CD4-positive, alpha-beta T cell treated with Interleukin-1 beta for 1 hour (primary cell): ENCODE measurements at places on chromosomes 4 and X.
A peak's percentile ranks its signal among the peaks of the same experiment; 100 is the strongest.

DNA sequence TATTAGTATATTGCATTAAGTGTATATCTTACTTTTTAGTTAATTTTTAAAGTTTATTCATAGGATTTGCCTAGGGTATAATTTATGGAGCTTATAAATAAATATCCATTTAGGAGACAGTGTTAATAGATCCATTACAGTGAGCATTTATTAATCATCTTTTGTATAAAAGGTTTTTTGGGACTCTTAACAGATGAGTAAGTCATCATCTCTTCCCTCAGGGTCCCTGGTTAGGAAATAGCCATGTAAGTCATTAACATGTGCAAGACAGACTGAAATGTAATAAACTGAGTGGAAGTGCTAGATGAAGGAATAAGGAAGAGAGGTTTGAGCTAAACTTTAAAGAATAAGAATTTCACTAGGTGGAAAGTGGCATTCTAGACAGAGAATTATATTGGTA is 69.2 kb downstream of the PAQR3 start:
- no peak for DNase-seq

- no peak for DNase-seq
Observed at GRCh38 chr4:12884846-12885796, 599.0 kb downstream of the RAB28 start.

DNA sequence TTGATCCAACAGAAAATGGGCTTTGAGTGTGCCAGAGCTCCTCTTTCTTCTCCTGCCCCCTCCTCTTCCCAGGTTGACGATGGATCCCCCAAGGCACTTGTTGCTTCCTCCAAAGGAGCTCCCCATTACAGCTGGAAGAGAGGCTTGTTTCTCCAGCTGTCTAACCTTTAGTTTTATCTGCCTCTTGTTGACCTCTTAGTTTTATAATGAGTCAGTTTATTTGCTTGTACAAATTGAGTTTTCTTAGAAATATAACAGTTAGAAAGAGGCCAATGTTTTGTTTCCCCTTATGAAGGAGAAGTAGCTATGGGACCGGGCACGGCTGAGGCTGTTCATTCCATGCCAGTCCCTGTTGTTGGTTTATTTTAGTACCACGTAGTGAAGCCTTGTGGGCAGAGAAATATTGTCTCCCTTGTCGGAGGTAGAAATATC is 158.2 kb downstream of the SPRY1 start:
- DNase-seq: no peak

GRCh38 chr4:124537971-124538370 is 174.6 kb downstream of the ANKRD50 start:
- DNase-seq: no peak

- peak; percentile 84 for DNase-seq
Observed at GRCh38 chrX:39855748-39856129, 242.0 kb downstream of the BCOR start.

DNA sequence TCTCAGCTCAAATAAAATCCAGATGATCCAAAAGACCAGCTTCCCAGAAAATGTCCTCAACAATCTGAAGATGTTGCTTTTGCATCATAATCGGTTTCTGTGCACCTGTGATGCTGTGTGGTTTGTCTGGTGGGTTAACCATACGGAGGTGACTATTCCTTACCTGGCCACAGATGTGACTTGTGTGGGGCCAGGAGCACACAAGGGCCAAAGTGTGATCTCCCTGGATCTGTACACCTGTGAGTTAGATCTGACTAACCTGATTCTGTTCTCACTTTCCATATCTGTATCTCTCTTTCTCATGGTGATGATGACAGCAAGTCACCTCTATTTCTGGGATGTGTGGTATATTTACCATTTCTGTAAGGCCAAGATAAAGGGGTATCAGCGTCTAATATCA is 18.7 kb upstream of the TLR8 start:
- DNase-seq: no peak

GRCh38 chr4:96675416-96675815 is 835.5 kb downstream of the PDHA2 start:
- DNase-seq: no peak

DNA sequence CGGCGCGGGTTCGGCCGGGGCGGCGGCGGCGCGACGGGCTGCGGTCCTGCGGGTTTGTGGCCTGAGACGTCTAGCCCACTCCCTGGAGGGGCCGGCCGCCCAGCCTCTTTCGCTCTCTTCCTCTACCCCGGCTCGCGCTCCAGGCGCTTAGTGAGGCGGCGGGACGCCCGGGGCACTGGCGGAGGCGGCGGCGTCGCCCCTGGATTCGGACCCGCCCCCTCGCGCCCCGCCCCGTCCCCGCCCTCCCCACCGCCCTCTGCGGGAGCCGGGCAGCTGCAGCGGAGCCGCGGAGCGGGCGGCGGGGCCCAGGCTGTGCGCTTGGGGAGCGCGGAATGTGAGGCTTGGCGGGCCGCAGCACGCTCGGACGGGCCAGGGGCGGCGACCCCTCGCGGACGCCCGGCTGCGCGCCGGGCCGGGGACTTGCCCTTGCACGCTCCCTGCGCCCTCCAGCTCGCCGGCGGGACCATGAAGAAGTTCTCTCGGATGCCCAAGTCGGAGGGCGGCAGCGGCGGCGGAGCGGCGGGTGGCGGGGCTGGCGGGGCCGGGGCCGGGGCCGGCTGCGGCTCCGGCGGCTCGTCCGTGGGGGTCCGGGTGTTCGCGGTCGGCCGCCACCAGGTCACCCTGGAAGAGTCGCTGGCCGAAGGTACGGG is at the start of gene BMP2K:
TSS of gene BMP2K (plus strand) at position 272 of the 650 bp plus-strand sequence. CDS start at position 466, 194 bp downstream.
- DNase-seq: peak; percentile 83

DNA sequence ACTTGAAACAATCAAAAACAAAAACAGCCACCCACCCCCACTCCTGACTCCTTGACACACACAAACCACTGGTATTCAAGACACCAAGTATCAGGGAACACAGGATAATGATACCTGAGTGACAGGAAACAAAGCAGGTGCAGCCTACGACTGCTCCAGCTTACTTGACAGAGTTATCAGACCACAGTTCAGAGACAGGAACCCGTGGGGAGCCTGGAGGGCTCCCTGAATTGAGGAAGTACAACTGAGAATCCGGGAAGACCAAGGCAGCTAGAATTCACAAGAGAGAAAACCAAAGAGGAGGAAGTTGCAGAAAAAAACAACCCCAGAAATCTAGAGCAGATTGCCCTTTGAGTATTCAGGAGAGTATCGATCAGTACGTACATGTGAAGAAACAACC is 20.5 kb downstream of the COMMD8 start:
- no peak for DNase-seq

DNA sequence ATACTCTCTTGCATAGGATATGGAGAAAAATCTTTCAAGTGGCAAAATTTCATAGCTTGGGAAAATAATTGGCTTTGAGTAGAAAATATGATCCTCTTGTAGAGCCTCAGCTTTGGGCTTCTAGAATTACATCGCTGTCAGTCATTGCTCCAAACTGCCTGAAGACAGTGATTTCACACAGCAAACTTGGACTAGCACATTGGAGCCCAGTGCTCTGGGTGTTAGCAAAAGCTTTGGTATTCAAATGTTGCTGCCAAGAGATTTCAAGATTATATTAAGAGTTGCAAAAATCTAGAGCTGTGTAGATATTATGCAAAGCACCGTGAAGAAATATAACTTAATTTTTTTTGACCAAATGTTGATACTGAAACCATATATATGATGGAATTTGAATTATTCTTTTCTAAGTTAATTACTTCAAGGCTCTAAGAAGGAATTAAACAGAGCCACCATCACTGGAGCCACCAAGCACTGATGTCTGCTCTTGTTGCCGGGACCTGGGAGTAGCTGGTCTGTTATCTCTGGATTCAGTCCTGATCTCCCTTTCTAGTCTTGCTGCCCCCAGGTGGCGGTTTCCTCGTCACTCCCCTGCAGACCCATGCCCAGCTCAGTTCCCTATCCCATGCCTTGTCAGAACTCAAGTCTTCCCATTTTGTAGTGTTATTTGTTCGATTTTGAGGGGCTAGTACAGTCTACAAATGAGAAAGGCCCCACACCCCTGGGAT is 260.7 kb upstream of the SFRP2 start:
- no peak for DNase-seq

DNA sequence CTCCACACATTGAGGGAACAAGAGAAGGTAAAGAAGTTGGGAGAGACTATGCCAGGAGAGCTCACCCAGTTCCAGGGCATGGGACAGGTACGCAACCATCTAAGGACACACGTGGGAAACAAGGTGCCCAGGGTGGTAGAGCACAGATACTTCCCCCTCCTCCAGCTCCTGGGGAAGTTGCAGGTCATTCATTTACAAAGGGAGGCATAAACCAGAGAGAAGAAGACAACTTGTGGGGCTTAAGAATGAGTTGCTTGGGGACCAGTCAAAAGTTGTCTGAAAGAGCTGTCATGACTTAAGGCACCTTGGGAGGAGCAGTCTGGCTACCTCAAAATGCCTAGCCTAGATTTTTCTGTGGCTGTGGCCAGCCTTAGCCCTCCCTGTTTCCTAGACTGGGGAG is 186.2 kb downstream of the PTTG2 start:
- no peak for DNase-seq

- no peak for DNase-seq
Observed at GRCh38 chrX:50881028-50881427, 29.5 kb upstream of the BMP15 start.

DNA sequence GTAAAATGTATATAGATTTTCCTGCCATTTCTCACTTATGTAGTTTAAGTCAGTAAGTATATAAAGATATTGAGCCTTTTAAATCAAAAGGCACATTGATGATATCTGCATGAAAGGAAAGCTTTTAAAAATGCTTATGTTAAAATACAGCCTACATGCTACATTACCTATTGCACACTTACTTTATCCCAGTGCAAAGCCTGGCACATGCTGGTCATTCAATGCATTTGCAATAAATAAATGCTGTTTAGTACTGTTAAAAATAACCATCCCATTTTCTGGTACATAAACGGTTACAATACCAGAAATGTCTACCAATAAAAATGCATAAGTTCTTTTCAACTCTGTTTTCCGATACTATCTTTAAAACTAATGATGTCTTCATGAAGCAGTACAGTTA is 22.1 kb upstream of the SPATA4 start:
- DNase-seq: no peak

DNA sequence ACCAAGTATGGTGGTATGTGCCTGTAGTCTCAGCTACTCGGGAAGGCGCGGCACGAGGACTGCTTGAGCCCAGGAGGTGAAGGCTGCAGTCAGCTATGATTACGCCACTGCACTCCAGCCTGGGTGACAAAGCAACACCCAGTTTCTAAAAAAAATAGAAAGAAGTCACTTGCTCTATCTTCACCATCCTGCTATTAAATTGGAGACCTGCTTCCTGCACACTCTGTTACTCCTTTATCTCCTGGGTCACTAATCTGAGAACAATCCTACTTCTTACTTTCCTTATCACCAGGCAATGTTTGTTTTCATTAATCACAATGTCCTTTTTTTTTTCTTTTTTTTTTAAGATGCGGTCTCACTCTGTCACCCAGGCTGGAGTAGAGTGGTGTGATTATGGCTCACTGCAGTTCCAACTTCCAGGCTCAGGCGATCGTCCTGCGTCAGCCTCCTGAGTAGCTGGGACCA is 16.2 kb downstream of the PRKX start:
- peak; percentile 19 for DNase-seq
